ENCODE measurements at places on chromosomes 3 and 15.

- DNase-seq = peak; percentile 83
Observed at GRCh38 chr3:107064405-107065060, 312.7 kb upstream of the CCDC54 start.

GRCh38 chr3:86654806-86655460, 336.0 kb downstream of the VGLL3 start:
- no peak for DNase-seq

DNA sequence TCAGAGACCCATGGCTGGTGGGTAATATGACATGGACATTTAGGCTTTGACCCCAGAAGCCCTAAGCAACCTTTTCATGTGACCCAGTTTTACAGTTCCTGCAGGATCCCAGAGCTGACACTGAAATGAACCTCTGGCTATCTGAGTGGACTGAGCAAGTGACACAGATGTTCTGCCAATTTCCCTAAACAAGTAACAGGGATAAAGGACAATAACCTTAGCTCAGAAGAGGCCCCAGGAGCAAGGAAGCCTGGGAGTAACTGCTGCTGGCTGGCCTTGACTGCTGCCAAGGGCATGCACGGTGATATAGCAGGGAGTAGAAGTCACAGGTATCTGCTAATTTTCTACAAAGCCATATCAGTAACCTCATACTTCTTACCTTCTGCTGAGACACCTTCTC, 177.9 kb downstream of the CHL1 start:
- no peak for DNase-seq

DNA sequence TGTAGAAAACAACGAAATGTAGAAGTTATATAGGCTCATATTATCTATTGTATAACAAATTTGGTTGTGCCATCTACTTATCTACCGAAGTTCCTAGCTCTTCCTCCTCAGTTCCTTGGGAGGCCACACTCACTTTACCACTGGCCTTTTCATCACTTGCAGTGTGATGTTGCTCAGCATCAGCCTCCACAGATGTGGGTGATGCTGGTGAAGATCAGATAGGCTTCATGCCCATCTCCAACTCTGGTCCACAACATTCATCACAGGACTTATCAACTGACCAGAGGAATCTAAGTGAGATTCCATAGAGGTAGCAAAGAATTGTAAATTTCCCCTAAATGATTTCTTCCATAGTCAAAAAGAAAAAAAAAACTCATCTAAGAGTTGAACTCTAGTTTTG, 8.4 kb downstream of the CD200 start:
- no peak for DNase-seq

DNA sequence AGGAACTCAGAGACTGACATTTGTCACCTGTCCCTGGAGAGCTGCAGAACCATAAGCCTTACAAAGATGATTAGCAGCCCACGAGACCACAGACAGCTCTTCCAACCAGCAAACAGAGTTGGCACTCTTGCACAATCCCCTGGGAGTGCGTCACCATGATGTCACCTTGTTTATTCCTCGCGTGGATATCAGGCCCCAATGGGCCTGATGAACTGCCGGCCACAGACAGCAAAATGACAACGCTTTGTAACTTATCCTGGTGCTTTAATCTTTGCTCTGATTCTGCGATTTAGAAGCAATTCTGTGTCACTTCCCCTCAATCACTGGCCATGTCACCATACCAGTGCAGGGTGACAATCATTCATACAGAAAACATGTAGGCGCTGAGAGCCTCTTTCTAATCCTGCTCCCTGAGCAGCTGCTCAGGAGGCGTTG, 89.2 kb downstream of the TAMM41 start:
- no peak for DNase-seq

- DNase-seq = no peak
Observed at GRCh38 chr3:69748503-69748902, 9.2 kb downstream of the MITF start.

DNA sequence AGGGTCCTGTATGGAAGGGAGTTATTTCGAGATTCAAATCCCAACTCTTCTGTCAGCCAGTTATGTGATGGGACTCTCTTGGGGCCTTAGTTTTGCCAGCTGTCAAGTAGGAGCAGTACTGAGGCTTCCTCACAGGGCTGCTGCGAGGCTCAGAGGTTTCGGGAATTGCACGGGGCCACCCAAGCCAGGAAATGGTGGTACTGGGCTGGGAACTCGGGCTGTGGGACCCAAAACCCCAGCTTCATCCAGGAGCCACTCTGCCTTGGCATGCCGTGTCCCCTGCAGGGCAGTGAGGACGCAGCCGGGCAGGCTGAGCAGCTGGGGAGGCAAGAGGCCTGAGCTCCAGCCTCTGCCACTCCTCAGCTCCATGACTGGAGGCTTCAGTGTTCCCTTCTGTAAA, 118.6 kb downstream of the ETFA start:
- DNase-seq = no peak

- DNase-seq = no peak
Observed at GRCh38 chr3:56491566-56491965, 23.3 kb upstream of the ERC2 start.

GRCh38 chr15:88341006-88341405, 84.5 kb upstream of the NTRK3 start:
- DNase-seq = no peak
